Stimulated activated CD8-positive, alpha-beta memory T cell treated with anti-CD3 and anti-CD28 coated beads, Interleukin-7, amount 100 ng/mL, for 1 hour (primary cell): ENCODE measurements at places on chromosomes 2 and 18.

DNA sequence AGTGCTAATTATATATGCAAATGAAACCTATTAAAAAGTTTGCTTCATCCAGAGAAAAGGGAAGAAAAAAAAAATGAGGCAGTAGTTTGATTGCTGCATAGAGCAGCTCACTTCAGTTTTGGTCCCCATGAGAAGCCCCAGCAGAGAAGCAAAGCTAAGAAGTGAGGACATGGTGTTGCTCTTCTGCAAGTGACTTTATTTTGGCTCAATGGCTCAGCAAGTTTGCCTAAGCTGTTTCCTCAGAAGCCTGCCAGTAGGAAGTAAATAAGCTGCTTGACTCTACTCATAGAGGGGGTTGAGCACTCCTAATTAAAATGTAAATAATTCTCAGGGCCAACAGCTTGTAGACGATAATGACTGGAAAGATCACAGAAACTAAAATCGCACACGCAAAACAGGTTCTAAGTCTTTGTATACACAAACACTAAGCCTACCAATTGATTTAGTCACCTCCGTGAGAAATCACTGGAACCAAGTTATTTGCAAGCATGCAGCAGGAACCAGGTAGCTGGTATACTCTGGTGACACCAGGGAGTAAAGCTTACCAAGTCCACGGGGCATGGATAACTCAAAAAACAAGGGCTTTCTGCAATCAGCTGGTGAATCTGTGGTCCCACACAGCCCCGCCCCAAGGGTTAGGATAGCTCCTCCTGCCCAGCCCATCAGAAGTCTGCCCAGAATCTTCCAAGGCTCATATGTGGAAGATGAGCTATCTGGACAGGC, 39.7 kb upstream of the NABP1 start:
- DNase-seq: no peak

DNA sequence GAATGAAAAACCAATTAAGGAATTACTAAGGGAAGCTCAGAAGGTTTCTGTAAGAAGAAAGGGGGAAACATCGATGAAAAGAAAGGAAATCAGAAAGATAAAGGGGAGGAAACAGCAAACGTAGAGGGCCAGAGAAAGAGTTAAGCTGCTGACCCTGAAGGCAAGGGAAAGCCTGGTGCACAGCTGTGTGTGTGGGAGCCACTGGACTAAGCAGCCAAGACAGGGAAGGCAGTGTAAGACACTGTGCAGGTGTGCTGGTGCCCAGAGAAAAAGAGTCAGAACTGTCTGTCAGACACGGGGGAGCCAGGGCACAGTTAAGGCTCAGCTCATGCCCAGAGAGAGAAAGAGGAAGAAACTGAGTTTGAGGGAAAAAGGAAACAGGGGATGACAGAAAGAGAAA, 104.0 kb downstream of the HIBCH start:
- DNase-seq: no peak

- DNase-seq: no peak
These were observed 427.9 kb upstream of the POU3F3 start for GRCh38 chr2:104425850-104426595.

DNA sequence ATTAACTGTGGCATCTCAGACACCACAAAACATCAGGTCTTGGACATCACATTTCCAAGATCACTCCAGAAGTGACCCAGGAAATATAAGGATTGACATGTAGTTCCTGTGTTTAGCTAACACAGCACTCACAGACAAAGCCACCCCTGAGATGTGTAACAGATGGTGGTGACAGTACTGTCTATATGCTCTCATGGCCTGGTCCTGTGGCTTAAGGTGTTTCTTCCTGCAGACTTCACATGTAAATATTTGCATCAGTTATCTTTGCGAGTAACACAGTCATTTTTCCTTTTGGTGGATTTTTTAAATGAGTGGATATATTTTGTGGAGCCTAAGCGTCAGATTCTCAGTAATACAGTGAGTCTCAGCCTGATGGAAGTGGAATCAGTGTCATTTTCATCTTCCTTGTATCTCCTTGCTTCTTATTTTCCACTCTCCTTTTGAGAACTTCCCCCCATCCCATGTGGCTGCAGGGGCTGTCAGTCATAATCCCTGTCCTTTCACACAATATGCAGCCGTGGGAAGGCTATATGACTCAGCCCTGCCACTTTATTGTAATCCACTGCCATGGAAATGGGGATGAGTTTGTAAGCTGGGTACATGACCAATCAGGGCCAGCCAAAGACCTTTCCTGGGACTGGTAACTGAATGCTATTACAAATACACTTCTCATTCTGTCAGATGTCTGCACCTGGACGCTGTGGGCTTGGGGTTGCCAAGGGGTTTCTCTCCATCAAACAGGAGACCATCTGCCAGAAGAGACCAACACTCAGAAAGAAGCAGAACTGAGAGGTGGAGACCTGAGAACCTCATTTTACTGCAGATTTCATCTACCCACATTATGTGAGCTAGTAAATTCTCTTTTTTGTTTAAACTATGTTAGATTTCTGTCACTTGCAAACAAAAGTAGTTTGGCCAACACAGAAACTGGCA, 74.3 kb downstream of the ICOS start:
- DNase-seq: no peak

DNA sequence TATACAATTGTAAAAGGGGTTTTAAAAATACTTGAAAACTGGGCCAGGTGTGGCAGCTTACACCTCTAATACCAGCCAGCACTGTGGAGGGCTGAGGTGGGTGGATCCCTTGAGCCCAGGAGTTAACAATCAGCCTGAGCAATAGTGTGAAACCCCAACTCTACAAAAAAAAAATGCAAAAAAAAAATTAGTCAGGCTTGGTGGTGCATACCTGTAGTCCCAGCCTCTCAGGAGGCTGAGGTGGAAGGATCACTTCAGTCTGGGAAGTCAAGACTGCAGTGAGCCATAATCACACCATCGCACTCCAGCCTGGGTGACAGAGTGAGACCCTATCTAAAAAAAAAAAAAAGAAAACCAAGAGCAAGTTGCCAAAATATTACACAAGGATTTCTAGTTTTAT, 182.7 kb downstream of the UBE2E3 start:
- DNase-seq: no peak

DNA sequence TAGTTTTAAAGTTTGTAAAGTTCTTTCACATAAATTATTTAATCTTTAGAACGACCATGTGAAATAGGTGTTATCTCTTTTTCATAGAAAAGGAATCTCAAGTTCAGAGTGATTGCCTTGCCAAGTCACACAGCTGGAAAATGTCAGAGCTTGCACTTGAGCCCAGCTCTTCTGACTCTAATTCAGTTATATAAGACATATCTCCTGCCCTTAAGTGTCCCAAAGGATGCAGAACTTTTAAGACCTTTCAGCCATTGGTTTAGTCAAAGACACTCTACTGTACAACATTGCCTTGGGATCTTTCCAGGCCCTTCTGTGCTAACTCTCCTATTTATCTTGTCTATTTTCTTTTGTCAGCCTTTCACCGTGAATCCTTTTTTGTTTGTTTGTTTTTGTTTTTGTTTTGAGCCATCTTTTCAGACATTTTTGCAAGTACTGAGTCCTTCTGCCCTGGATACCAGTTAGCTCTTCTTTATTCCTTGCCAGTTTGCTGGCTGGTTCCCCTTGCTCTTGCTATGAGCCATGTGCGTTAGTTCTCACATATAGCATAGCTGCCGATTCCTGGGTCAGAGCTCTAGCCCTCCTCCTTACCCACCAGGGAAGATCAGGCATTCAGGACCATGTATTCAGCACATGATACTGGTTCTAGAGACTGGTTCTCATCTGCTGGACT, 160.0 kb upstream of the MYO3B start:
- DNase-seq: no peak
